ENCODE measurements at places on chromosomes 1 and 21. TPM values are rescaled to one million over a fixed set of nuclear protein-coding genes. Genes with fewer than 3 reads are reported as not detected.

DNA sequence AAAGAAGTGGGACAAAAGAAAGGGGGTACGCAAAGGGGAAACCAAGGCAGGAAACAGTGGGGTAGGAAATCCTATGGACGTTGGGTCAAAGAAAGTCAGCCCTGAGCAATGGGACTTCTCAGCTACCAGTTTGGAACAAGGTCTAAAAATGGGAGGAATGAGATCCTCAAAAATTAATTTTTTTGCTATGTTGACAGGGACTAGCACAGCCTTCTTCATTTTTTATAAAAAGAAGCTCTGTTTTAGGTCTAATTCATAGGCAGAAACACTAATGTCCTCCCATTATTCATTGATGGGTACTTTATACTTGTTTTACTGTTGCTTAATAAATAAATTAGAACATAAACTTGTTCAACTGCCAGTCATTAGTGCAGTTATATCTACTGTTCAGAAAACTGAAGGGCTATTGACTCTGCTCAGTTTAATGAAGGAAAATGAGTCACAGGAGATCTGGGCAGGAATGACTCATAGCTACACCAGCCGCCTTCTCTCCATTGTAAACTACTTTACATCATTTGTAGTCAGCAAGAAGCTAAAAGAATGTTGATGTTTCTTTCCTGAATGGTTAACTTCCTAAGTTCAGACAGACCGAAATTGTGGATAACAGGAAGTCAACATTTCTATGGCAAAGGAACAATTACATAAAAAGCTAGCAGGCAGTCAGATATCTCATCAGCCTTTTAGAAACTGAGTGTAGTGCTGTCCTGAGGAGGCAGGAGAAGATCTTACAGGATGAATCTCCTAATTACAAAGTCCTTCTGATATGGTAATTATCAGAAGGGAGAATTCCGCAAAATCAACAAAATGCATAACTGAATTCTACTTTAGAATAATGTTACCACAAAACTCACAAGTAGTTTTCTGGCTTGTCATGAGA is 356.4 kb upstream of the PKN2 start:
- no peaks in the 10 kb centered on the region for H3K36me3 ChIP-seq
- H3K27me3 ChIP-seq: no peaks in the 10 kb centered on the region
- H3K4me1 ChIP-seq: no peaks in the 10 kb centered on the region

GRCh38 chr1:237858992-237859391 is 31.7 kb downstream of the ZP4 start:
- no peaks in the 10 kb centered on the region for H3K4me1 ChIP-seq
- no peak overlapping the region for H3K27ac ChIP-seq
- DNase-seq: no peak
- H3K4me3 ChIP-seq: no peak overlapping the region
- no peaks in the 10 kb centered on the region for H3K27me3 ChIP-seq

- H3K4me1 ChIP-seq: peaks cover 22% of the 10 kb centered on the region
- no peak overlapping the region for H3K4me3 ChIP-seq
- H3K27me3 ChIP-seq: no peaks in the 10 kb centered on the region
- H3K27ac ChIP-seq: no peak overlapping the region
- no peaks in the 10 kb centered on the region for H3K36me3 ChIP-seq
Measured at GRCh38 chr21:29304597-29304996, 5.9 kb downstream of the BACH1 start.

DNA sequence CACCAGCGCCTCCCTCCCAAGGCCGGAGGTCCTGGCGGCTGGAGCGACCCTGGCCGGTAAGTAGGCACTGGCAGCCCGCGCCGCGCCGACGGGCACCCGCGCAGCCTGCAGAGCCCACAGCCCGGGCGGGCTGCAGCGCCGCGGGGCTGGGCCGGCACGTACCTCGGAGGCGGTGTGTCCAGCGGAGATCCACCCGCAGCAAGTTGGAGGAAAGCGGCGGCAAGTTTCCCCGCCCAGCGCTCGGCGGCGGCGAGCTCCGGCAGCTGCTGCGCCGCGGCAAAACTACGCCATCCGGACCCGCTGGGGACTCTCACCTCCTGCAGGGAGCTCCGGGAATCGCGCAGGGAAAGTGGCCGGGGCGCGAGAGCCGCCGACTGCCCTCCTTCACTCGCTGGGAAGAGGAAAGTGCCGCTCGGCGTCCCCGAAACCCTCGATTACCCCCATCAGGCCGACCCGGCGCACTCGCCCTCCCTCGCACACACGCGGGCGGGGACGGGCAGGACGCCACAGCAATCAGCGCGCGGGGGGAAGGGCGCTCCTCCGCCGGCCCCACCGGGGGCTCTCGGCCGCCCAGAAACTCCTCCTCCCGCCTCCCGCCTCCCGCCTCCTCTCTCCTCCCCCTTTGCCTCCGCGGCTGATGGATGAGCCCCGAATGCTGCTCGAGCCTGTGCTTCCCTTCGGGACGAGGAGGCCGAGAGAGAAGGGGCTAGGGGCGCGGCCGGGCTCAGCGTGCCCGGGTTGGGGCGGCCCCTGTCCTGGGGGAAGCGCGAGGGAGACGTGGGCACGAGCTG is at the start of gene TGFBR3:
TSS of gene TGFBR3 (minus strand) at position 436 of the 791 bp plus-strand sequence. CDS start 24,620 bp downstream, outside the sequence.
- H3K27ac ChIP-seq: peak within 1 kb of the TSS; percentile 9
- H3K4me1 ChIP-seq: peaks cover 3% of the 10 kb centered on the region
- H3K36me3 ChIP-seq: no peaks in the 10 kb centered on the region
- H3K27me3 ChIP-seq: peaks cover 11% of the 10 kb centered on the region
- H3K4me3 ChIP-seq: peak within 1 kb of the TSS; percentile 93
- DNase-seq: peak; percentile 80

DNA sequence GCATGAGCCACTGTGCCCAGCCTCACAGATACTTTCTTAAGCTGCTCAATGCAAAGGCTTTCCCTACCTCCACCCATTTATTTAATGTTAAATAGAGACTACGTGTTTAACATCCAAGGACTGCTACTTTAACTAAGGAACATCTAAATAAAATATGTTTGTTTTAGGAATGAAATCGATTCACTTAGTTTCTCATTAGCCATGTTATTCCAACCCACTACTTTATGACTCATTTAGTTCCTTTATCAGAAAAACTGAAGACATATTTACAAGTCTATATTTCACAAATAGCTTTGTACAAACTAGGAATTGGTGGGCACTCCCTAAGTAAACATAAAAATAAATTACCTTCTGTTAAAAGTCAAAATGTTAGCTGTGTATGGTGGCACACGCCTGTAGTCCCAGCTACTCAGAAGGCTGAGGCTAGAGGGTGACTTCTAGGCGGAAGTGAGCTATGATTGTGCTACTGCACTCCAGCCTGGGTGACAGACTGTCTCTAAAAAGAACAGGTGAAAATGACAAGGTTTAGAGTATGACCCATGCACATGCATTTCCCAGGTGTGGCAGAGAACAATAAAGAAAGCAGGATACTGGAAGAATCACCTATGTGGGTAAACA is 39.9 kb upstream of the AK4 start:
- peaks cover 5% of the 10 kb centered on the region for H3K36me3 ChIP-seq
- H3K27ac ChIP-seq: no peak overlapping the region
- no peak overlapping the region for H3K4me3 ChIP-seq
- no peak for DNase-seq
- no peaks in the 10 kb centered on the region for H3K4me1 ChIP-seq

DNA sequence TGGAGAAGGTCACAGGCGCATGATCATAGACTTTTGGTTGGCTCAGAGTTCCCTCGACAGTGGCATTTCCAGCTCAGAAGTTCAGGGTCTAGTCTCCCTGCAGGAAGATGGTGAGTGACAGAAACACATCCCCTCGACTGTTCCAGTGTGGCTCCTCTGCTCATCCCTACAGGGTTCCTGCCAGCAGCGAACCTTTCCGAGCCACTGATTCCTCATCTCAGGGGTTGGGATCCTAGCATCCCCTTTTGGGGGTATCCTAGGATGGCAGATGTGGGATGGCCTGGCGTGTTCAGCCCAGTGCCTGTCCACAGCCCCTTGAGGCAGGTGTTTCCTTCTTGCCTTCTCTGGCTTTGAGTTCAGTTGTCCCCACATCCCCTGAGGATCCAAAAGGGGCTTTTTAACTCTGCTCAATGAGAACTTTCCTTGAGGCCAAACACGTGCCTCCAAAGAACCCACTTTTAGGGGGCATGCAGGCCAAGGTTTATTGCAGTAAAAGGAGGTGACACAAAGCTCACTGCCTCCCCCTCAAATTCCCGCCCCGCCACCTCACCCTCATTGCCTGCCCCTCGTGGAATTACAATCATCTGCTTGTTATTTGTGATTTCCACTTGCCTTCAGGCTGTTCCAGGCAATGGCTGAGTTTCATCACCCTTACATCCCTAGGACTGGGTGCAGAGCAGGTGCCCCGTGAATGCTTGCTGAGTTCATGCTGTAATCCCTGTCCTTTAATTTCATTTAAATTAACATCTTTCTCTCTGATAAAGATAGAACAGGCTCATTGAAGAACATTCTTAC is 440.7 kb downstream of the CAMTA1 start:
- H3K4me1 ChIP-seq: no peaks in the 10 kb centered on the region
- no peak overlapping the region for H3K27ac ChIP-seq
- H3K27me3 ChIP-seq: peaks cover 4% of the 10 kb centered on the region

GRCh38 chr1:7552402-7552801 is 218.7 kb upstream of the VAMP3 start:
- peaks cover 10% of the 10 kb centered on the region for H3K36me3 ChIP-seq
- no peak overlapping the region for H3K4me3 ChIP-seq
- peaks cover 17% of the 10 kb centered on the region for H3K4me1 ChIP-seq

- no peak for DNase-seq
- peaks cover 11% of the 10 kb centered on the region for H3K4me1 ChIP-seq
- no peak overlapping the region for H3K4me3 ChIP-seq
- peaks cover 3% of the 10 kb centered on the region for H3K27me3 ChIP-seq
- no peak overlapping the region for H3K27ac ChIP-seq
Measured at GRCh38 chr21:32322676-32323075, 24.0 kb downstream of the MRAP start.

DNA sequence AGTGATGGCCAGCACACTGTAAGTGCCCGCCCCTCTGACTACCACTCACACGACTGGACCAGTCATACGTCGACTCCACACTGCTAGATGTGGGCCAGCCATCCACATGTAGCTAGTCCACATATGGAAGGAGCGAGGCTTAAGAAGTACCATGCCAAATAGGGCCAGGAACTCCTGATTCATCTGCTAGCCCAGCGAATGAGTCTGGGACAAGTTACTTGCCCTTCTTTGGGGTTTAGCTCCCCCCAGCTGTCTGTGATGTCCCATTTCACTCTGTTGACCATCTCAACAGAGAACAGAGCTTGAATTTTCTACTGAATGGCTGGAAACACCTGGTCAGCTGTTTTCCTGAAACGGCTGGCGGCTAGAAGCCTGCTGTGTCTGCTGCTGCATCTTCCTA is 5.8 kb downstream of the CSRP1 start:
- peaks cover 6% of the 10 kb centered on the region for H3K27me3 ChIP-seq
- H3K4me3 ChIP-seq: no peak overlapping the region
- no peak overlapping the region for H3K27ac ChIP-seq
- peaks cover 10% of the 10 kb centered on the region for H3K4me1 ChIP-seq

- no peak for DNase-seq
- H3K4me3 ChIP-seq: no peak overlapping the region
- H3K4me1 ChIP-seq: peaks cover 4% of the 10 kb centered on the region
- peaks cover 2% of the 10 kb centered on the region for H3K27me3 ChIP-seq
- H3K27ac ChIP-seq: no peak overlapping the region
Measured at GRCh38 chr1:226814751-226815537, 55.5 kb upstream of the PSEN2 start.

- H3K4me3 ChIP-seq: no peak overlapping the region
- peaks cover 6% of the 10 kb centered on the region for H3K27me3 ChIP-seq
- no peak for DNase-seq
- H3K4me1 ChIP-seq: peaks cover 4% of the 10 kb centered on the region
Measured at GRCh38 chr21:44423941-44424607, 31.2 kb upstream of the LRRC3 start.

The PADI2 gene
- 0.74 TPM for total RNA-seq

The F5 gene
- total RNA-seq: not detected

The LCE1B gene
- not detected for total RNA-seq

The CYYR1 gene
- total RNA-seq: 40.7 TPM

The OR2AK2 gene
- 0.49 TPM for total RNA-seq

The LCK gene
- 0.37 TPM for total RNA-seq

The DCST2 gene
- 0.64 TPM for total RNA-seq

The PLA2G2F gene
- not detected for total RNA-seq

Measured in glutamatergic neuron (in vitro differentiated cells).